Dorsolateral prefrontal cortex (tissue), 122 donors: ENCODE measurements at places on chromosomes 6 and 20. TPM values are rescaled to one million over a fixed set of nuclear protein-coding genes. Genes with fewer than 3 reads are reported as not detected.

GRCh38 chr6:36622901-36623546 is 28.9 kb downstream of the SRSF3 start:
- DNase-seq: no peak

DNA sequence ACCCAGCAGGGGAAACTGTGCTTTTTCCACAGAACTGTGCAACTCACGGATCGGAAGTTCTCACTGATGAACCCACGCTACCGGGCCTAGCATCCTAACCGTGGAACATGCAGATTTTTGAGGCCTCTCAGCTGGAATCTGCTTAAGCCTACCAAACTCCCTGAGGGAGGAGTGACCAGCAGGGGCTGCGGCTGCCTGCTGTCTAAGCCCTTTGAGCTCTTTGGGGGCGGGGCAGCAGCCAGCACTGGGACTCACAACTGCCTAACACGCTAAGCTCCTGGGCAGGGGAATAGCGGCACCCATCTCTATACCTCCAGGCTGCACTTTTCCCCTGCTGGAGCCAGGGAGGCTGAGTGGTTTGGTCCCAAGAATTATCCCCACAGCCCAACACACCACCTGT is 20.4 kb upstream of the METTL24 start:
- DNase-seq: no peak

ULBP3 gene
- total RNA-seq: 1.6 TPM

- no peak for DNase-seq
These were observed 26.0 kb upstream of the MYMX start for GRCh38 chr6:44190715-44191114.

CAP2 gene
- total RNA-seq: 112 TPM
